ENCODE measurements at places on chromosomes 1 and 21.
A peak's percentile ranks its signal among the peaks of the same experiment; 100 is the strongest.

DNA sequence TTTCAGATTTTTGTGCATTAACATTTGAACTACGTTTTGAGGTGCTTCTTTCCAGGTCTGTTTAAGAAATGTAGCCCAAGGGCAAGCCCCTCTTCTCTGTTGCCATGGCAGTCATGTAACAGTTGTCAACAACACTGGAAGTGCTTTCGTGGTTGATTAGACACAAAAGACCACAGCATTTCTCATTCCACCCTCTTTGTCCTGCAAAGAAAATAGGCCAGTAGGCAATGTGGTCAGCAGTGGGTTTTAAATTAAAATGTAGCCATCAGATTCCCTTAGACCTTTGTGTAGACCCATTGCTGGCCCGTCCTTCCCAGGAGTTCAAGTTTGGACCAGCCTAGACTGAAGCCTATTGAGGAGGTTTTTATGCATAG, 35.4 kb downstream of the VANGL1 start:
- peaks cover 2% of the 10 kb centered on the region for H3K36me3 ChIP-seq
- no peaks in the 10 kb centered on the region for H3K27me3 ChIP-seq
- H3K27ac ChIP-seq, result no peak overlapping the region
- DNase-seq, result no peak
- no peak overlapping the region for H3K4me3 ChIP-seq

- H3K4me3 ChIP-seq, result no peak overlapping the region
- no peak overlapping the region for H3K27ac ChIP-seq
- no peaks in the 10 kb centered on the region for H3K27me3 ChIP-seq
- DNase-seq, result no peak
Observed at GRCh38 chr1:185911978-185912377, 177.8 kb downstream of the HMCN1 start.

DNA sequence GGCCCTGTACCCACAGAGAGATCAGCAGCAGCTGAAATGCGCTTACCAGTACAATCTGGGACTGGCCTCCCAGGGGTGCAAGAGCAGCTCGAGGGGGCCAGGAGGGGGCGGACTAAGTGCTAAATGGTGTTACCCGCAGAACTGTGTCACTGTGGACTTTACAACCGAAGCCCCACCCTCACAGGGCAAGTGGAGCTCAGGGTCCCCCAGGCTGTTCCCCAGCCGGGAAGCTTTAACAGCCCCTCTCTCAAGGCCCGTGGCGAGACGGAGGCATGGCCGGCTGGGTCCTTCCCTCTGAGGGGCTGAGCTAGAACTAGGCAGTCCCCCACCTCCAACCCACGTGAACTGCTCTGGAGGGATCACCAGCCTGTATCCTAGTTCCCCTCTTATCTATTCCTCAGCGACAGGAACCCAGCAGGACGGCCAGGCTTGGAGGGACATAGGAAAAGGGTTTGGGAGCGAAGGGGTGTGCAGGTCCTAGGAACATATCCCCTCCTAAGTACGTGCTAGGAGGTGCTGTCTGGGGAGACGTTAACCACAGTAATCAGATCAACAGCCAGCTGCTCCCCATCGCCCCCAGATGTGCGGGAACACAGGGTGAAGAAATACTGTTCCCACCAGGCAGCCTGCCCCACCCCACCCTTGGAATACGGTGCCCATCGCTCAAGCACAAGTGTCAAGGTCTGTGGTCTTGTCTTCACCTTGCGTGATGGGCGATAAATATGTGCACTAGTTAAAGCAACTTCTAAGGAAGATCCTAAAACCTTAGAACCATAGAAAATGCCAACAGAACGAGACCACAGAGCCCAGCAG, 24.4 kb downstream of the ZBTB17 start:
- H3K27ac ChIP-seq, result peak overlapping the region; percentile 88
- no peaks in the 10 kb centered on the region for H3K27me3 ChIP-seq
- H3K4me3 ChIP-seq, result peak overlapping the region; percentile 3
- H3K4me1 ChIP-seq, result peaks cover 80% of the 10 kb centered on the region
- DNase-seq, result peak; percentile 44

DNA sequence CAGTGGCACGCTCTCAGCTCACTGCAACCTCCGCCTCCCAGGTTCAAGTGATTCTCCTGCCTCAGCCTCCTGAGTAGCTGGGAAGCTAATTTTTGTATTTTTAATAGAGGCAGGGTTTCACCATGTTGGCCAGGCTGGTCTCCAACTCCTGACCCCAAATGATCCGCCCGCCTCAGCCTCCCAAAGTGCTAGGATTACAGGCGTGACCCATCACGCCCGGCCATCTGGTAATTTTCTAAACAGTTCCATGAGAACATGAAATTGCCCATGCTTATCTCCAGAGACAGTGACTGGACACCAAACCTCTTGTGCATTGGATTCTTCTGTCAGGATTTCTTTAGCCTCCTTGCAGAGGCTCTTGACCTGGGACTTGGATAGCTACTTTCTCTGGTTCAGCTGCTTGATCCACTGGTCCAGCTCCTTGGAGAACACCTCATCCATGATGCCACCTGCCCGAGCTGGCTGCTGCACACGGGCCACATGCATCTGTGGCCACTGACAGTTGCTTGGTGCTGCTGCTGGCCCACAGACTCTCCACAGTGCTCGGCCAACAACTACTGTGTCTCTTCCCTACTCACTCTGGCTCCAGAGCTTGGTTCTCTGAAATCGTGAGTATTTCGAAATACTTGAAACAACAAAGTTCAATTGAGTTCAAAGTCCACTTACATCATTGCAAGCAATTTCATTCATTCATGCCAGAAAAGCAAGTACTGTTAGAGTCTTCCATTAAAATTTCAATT, 40.0 kb upstream of the CTPS1 start:
- no peaks in the 10 kb centered on the region for H3K4me1 ChIP-seq
- H3K27me3 ChIP-seq, result peaks cover 13% of the 10 kb centered on the region
- no peak overlapping the region for H3K27ac ChIP-seq
- no peak overlapping the region for H3K4me3 ChIP-seq

DNA sequence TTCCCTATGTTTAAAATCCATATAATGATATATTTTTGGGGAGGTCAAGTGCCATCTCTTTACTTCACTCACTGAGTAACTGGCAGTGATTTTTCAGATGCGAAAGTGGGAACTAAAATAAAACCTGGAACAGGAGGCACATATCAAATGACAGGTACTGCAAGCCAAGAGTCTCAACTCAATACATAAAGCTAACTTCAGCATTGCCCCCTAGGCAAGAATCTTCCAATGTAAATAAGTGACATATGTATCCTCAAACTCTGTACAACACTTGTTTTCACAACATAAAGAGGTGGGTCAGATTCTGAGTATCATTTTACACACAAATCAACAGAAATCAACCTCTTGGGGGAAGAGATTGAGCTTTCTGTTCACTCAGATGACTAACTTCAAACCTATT, 18.1 kb downstream of the DCAF8 start:
- H3K36me3 ChIP-seq, result peaks cover 21% of the 10 kb centered on the region
- H3K27ac ChIP-seq, result no peak overlapping the region
- no peak for DNase-seq

DNA sequence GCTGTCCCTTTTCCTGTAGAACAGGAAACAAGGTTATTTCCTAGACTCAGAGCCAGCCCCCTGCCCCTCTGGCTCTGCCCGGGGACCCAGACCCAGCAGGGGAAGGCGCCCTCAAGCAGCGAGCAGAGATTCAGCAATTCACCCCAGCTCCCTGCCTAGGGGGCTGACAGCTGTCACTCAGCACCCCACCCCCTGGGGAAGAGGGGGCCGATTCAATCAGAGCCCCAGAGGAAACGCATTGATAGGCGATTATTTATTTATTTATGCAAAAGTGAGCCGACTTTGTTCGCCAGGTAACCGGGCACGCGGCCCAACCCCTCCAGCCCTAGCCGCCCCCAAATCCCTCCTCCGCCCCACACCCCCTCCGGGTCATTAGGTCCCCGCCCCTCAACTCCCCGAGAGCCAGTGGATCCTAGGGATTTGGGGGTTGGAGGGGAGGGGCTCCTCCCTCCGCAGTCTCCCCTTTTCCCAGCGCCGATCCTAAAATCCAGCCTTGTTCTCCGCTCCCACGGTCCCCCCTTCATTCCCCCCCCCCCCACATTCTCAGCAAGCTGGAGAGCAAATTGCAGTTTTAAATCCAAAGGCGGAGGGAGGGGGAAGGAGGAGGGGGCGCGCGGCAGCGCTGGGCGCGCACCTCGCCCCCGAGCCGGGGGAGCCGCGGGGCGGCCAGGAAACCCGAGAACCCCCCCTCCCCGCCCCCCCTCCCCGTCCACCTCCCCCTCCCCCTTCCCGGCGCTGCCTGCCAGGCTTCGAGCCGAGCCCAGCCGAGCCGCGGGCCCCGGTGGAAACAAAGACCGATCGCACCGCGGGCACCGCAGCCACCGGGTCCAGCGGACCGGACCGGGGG, 1.3 kb downstream of the AHDC1 start:
- H3K27ac ChIP-seq, result no peak overlapping the region
- peak overlapping the region; percentile 97 for H3K4me3 ChIP-seq
- peaks cover 60% of the 10 kb centered on the region for H3K4me1 ChIP-seq

DNA sequence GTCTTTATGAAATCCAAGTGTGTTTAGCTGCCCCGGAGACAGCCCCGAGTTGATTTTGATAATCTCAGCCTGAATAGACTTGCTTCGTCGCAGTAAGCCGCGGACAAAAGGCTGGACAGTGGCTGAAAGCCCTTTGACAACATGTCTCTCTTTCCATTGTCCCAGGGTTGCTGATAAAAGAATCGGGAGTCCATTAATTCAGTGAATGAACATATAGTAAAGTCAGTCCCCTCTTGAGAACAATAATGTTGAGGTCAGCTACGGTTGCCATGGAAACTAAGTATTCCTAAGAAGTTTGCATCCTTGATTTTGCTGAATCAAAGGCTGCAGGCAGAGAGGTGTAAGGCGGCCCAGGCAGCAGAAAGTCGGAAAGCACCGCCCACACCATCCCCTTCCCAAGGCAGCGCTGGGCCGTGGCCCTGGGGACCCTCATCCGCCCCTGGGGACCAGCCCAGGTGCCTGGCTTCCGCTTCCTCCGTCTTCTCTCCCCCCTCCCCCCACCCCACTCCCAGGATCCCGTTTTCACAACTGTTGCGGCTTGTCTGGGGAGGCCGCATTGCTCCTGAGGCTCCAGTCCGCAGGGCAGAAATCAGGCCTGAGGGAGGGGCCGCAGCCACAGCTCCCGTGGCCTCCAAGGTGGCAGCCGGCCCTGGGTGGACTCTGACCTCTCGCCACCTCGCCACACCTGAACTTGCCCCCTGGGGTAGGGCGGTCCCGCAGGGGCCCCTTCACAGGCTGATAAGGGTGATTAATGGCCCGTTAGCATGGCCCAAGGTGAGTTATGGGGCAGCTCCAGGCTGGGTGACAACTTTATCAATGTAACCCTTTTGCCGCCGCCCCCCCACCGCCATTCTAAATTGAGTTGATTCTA, 180.9 kb downstream of the PRDM16 start:
- DNase-seq, result no peak
- no peaks in the 10 kb centered on the region for H3K36me3 ChIP-seq
- no peak overlapping the region for H3K4me3 ChIP-seq
- H3K27me3 ChIP-seq, result peaks cover 7% of the 10 kb centered on the region
- H3K27ac ChIP-seq, result no peak overlapping the region
